ENCODE measurements at places on chromosomes 5 and 9.

DNA sequence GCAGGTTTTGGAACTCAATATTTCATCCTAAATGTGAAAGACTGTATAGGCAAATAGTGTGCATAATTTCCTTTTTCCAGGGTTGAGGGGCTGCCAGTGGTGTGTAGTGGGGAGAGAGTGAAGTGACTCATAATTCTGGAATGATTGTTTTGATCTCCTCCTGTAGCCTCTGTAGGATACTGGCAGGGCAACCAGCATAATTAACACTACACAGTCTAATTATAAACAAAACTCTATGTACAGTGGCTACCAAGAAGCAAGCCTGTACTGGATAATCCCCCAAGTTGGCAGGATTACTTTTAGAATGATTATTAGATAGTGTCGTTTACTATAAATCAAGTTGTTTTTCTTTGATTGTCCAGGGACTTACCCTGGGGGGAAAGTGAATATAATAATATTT is 32.2 kb downstream of the LNPEP start:
- DNase-seq: no peak

GRCh38 chr5:171855798-171856763 is 70.5 kb downstream of the SMIM23 start:
- no peak for DNase-seq

DNA sequence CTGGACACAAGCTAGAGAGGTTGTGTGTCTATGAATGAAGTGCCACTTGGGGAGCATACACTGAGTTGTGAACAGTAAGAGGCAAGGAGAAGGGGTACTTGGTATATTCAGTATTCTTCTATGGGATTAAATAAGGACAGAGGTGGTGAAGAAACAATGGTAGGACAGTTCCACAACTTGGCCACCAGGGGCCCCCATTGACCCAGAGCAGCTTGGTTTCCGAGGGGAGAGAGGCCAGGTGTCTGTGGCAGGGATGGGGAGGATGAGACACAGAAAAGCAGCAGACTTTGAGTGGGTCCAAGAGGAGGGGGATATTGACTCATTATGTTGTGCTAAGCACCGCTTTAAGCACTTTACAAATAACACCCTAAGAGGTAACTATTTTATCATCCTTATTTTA is 220.6 kb downstream of the MELK start:
- DNase-seq: no peak

GRCh38 chr5:111116550-111116949 is 24.4 kb downstream of the WDR36 start:
- no peak for DNase-seq

GRCh38 chr5:40030661-40031060 is 605.9 kb upstream of the DAB2 start:
- DNase-seq: no peak

DNA sequence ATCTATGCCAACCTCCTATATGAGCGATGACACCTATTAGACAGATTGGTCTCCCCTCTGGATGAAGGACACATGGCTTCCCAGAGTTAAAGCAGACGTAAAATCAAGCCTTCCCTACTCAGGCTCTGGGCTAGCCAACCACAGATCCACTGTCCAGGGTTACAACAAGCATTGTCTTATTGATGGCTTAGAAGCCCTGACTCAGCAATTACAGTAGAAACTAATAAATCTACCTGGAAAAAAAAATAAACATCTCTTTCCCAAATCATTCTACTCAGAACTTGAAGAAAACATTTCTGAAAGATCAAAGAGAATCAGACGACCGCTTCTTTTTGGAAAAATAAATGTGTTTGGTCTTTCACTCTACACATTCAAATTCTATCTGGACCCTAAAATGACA is 189.3 kb downstream of the GLIS3 start:
- no peak for DNase-seq

DNA sequence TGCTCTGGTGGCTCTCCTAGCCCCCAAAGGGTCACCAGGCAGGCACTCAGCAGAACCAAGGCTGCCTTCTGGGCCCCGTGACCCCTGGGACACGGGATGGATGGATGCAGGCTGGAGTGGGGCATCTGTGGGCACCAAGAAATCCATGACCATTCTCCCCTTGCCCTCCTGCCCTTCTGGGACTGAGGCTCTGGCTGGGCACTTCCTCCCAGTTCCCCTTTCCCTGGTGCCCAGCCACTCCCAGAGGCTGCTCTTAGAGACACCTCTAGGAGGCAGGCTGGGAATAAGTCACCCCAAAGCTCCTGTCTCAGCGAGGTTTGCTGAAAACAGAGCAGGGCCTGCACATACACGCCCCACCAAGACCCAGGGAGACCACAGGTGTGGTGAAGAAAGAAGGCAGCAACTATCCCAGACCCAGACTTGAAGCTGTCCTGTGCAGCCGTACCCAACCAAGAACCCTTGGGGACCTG is 943 bp downstream of the STING1 start:
- DNase-seq: no peak

- peak; percentile 68 for DNase-seq
Observed at GRCh38 chr9:101437806-101438232, 2.2 kb upstream of the ALDOB start.

DNA sequence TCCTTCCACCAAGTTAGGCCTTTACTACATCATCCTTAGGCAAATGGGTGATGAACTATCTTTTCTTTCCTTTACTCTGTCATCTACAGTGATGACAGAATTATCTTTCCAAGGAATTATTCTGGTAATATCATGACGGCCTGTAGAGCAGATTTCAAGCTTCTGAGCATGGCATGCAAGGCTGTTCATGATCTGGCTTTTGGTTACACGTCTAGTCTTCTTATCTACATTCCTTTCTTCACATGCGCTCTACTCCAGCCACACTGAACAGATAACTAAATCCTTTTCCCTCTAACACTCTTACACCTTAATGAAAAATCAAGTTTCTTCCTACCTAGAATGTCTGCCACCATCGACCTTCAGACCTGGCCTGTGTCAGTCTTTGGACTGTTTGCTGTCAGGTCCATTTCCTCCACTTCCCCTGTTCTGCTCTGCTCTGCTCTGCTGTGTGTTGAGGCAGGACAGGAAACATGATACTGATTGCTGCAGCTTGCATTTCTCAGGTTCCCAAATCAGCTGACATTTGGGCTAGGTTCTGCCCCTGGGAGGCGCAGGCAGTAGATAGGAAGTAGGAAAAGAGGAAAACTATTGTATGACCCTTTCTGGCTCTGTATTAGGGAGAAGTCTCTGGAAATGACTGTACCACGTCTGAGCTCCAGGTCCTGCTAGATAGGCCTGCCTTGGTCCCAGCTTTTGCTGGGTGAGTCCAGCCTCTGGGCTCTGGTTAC is 4.2 kb downstream of the SCGB3A2 start:
- DNase-seq: no peak

Data from Right ventricle myocardium superior (tissue), 1 donor.